Gastrocnemius medialis (tissue), 4 donors: ENCODE measurements at places on chromosomes 2 and 18.

DNA sequence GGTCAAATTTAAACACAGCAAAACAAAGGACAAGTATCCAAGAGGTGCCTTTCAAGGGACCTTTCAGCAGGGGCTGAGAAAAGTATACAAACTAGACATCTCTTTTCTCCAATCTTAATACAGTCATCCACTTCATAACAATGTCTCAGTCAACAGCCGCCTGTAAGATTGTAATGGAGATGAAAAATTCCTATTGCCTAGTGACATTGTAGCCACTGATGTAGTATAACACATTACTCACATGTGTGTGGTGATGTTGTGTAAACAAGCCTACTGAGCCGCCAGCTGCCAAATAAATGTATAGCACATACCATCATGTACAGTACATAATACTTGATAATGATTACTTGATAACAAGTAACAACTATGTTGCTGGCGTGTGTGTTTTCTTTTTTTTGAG, 31.0 kb downstream of the VIT start:
- no peak for DNase-seq

DNA sequence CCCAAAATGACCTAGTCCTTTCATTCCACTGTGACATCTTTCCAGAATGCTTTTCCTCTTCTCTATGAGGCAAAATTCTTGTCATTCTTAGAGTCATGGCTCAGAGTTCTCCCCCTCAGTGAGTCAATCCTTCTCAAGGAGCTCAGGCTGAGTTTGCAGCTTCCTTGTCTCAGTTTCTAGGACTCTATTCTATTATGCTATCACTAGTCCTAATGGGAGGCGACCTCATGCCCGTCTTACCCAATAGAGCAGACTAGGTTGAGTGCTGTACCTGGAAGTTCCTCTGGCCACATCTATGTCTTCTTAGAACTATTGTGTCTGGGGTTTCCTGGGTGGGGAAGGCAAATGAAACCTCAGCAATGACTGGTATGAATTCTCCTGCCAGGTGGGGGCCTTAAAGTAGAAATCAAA, 51.5 kb downstream of the HAUS1 start:
- no peak for DNase-seq

DNA sequence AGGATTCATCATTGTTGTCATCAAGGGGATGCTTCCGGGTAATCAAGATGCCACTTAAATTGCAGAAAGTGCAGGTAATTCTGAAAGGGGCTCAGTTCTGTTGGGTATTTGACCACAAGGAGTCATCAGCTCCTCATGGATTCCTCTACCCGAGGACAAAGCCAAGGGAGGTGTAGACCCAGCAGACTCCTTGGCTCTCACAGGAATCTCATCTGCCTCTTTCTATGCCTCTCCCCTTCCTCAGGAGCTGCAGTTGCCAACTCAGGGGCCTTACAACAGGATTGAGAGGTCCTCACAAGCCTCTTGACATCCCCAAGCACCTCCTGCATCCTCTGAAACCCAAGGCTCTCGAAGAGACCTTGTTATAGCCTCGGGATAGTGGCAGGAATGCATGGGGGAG, 44.0 kb downstream of the ITGB6 start:
- DNase-seq = no peak

- DNase-seq = no peak
Observed at GRCh38 chr2:134728163-134728562, 9.4 kb upstream of the TMEM163 start.

- no peak for DNase-seq
Observed at GRCh38 chr2:157193461-157193860, 64.0 kb upstream of the GALNT5 start.

DNA sequence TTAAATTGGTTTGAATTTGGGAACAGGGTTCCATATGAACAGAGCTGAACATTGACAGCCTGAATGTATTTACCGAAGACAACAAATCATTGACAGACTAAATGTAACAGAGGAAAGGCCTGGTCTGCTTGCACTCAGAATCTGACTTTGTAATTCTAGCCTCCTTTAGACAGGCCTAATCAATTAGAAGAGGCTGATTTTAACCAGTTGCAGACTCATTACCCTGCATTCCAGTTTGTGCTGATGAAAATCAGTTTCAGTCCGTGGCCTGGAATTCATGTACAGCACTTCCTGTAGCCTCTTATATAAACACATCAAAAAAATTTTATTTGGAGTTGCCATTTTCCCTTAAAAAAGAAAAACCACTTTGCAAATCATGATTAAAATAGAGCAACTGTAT, 93.1 kb upstream of the ZFP36L2 start:
- no peak for DNase-seq

- DNase-seq = no peak
Observed at GRCh38 chr2:173288561-173288960, 66.1 kb upstream of the CDCA7 start.

DNA sequence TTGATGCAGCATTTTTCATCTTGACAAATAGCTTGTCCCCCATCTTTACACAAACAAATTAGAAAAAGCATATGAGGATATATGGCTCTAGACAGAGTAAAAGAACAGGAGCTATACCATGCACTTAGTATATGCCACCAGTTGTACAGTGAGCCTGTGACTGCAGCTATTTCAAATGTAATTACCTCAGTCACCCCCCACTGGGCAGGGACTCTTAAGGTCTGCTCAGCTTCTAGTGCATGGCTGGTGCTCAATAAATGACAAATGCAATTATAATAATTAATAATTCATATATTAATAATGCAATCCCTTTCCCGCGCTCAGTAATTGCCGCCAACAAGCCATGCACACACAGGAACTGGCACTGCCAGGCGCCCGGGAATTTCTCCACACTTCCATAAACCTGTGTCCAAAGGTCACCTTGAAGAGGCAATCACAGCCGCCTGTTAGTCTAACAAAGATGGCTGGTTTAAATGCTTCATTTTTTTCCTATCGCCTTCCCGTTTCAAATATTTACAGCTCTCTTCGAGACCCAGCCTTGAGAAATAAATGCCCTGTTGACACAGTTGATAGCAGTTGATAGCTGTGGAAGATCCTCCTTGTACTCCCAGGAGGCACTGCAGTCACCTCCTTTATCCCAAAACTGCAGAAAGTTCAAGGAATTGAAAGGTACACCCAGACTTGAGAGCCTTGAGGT, 156.6 kb downstream of the INO80D start:
- no peak for DNase-seq

- no peak for DNase-seq
Observed at GRCh38 chr2:240786355-240786841, 33.6 kb downstream of the KIF1A start.

DNA sequence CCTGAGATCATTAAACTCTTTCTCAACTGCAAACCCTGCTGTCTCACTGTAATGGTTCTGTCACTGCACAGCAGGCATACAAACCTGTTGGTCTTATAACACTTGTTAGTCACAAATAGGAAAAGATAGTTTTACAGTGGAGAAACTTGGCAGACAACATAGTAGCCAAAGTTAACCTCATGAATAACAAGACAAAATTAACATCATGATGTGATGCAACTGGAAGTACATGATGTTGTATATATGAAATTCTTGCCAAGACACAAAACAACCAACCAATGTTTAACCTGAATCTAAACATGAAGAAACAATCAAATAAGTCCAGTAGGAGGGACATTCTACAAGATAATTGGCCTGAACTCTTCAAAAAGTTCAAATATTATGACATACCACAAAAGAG, 189.3 kb downstream of the RNF152 start:
- DNase-seq = no peak
